Right renal cortex interstitium (tissue), 3 donors: ENCODE measurements at places on chromosomes 11 and 22. TPM values are rescaled to one million over a fixed set of nuclear protein-coding genes. Genes with fewer than 3 reads are reported as not detected.
A peak's percentile ranks its signal among the peaks of the same experiment; 100 is the strongest.

The DSCAML1 gene
- polyA plus RNA-seq = 1.6 TPM

The OR51E2 gene
- polyA plus RNA-seq = 0.64 TPM

DNA sequence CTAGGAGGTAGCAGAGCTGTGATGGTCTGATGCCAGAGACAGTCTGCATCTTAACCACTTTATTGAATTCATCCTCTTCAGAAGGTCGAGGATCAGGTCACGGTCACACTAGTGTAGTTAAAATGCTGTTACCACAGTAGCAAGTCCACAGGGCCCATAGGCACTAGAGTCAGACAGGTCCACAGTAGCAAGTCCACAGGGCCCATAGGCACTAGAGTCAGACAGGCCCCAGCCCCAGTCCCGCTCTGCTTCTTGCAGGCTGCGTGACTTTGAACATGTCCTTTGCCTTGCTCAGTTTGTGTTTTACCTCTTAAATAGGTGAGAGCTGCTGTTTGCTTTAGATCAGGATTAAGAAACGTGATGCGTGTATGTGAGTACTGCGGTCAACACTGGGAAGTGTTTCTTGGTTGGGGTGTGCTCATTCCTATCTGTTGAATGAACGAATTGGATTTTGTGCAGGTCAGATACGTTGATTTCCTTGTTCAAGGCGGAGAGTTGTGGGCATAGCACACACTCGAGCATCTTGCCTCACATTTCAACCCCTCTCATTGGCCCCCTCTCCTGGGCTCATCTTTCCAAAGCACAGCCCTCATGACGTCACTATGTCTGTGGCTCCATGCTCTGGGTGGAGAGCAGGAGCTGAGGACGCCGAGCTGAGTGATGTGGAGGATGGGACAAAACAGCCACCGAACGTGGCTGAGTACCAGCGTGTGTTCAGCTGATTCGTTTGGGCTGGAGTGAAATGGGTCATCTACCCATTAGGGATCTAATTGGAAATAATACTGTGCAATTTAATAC is 191.7 kb downstream of the TBC1D22A start:
- DNase-seq = no peak

The OVOL1 gene
- 12.8 TPM for polyA plus RNA-seq

- DNase-seq = no peak
These were observed 21.7 kb downstream of the CTTN start for GRCh38 chr11:70420008-70420464.

GRCh38 chr22:31970490-31971444 is 26.4 kb downstream of the YWHAH start:
- DNase-seq = peak; percentile 63
